T-helper 9 cell (primary cell): ENCODE measurements at places on chromosomes 6 and 20.

- DNase-seq = no peak
These were observed 99.5 kb downstream of the FOXC1 start for GRCh38 chr6:1709234-1709641.

- no peak for DNase-seq
These were observed 291.2 kb downstream of the CDH26 start for GRCh38 chr20:60249436-60249835.

DNA sequence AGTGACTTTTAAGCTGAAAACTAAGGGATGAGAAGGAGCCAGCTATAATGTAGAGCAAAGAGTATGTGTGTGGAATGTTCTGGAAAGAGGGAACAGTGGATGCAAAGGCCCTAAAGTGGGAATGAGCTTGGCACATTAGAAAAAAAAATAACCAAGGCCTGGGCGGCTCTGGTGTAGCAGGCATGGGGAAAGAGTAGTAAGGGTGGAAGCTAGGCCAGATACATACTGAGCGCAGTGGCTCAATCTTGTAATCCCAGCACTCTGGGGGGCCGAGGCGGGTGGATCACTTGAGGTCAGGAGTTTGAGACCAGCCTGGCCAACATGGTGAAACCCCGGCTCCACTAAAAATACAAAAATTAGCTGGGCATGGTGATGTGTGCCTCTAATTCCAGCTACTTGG is 8.4 kb downstream of the GGT7 start:
- no peak for DNase-seq

- DNase-seq = no peak
These were observed 85.2 kb upstream of the ANKEF1 start for GRCh38 chr20:9949563-9949962.

- DNase-seq = no peak
These were observed 159.6 kb downstream of the SASH1 start for GRCh38 chr6:148502083-148502772.

GRCh38 chr6:12929678-12930077 is 213.1 kb downstream of the PHACTR1 start:
- DNase-seq = no peak

GRCh38 chr6:153989989-153990388 is 49.1 kb upstream of the OPRM1 start:
- no peak for DNase-seq
